ENCODE measurements at places on chromosomes 3 and 15.

DNA sequence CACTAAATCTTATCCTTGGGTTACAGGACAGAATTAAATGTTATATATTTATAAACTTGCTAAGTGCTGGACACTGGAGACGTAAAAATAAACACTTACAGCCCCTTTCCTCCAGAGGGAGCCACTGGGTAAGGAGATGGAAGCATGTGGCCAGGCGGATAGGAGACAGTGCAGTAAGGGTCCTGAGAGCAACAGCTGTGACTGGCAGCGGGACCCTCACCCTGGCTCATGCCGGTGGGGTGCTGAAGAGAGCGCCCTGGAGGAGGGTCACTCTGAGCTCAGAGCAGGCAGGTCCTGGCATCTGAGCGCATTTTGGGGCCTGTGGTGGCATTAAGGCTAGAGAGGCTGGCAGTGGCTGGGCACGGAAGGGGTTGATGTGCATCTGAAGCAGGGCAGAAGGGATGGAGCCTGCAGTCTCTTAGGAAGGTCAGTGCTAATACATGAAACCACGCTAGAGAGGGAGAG lies 16.0 kb downstream of the SEC61A1 start:
- no peak for DNase-seq

- no peak for DNase-seq
Measured at GRCh38 chr3:81442758-81443456, 318.5 kb downstream of the GBE1 start.

DNA sequence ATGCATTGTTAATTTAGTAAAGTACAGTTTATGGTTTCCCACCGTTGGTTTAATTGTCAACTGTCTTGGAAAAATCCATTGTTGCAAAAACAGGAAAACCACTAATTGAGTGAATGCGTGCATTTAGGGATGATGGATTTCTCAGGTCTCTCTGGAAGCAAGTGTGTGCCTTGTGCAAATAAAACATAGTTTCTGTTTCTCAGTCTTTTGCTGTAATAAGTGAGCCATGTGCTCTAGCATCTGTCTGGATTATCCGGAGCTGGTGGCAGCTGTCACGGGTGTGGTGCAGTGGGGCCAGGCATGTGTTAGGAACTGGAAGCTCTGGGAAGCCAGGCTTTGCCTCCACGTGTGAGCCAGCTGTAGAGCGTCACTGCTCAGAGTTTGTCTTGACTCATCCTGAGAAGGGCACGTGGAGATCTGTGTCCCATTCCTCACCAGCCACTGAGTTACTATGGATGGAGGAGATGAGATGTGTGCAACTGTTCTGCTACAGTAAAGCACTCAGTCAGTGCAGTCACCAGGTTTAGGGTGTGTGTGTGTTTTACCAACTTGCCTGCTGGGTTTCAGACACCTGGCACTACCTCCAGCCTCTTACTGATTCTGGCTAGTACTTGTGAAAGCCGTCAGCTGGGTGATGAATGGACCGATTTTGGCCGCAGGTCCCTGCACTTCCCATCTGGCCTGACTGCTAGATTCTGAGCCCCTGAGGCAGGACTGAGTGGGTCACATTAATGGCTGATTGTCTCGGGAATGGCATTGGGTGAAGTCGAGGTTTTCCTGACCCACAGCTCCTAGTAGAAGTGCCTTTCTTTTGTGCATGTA lies 7.2 kb downstream of the APBA2 start:
- no peak for DNase-seq

GRCh38 chr3:96017556-96017955 lies 796.8 kb upstream of the EPHA6 start:
- DNase-seq: no peak

- no peak for DNase-seq
Measured at GRCh38 chr3:131976448-131976847, 58.4 kb downstream of the CPNE4 start.

GRCh38 chr3:73291541-73291940 lies 230.1 kb downstream of the EBLN2 start:
- DNase-seq: no peak

DNA sequence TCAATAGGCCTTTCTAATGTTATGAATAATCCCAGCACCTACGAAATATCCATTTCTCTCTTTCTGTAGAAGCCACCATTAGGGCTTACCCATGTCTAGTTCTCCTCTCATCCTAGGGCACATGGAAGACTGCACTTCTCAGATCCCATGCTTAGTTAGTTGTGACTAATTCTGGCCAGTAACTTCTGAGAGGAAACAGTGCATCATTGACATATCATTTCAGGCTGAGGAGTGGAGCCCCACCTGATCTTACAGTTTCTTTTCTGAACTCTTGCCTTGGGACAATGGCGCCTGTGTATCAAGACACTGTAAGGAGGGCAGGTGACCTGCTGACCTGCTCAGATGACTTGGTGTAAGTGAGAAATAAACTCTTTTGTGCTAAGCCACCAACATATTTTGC lies 39.4 kb upstream of the TBL1XR1 start:
- DNase-seq: no peak

DNA sequence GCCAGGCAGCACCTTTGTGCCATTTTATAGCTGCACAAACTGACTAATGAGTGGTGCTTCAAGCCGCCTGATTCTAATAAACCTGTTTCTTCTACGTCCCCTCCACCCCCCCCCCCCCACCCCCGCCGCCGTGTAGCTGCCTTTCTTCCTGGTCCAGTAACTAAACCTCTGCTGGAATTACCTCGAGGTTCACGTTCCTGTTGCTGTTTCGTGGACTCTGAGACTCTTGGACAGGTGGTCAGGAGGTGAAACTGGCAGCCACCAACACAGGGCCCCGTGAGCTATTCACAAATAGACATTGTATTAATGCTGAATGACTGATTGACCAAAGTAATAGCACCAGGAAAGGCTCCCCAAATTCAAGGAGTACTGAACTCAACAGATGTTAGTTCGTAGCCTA lies 73.9 kb downstream of the TRIM69 start:
- DNase-seq: no peak

DNA sequence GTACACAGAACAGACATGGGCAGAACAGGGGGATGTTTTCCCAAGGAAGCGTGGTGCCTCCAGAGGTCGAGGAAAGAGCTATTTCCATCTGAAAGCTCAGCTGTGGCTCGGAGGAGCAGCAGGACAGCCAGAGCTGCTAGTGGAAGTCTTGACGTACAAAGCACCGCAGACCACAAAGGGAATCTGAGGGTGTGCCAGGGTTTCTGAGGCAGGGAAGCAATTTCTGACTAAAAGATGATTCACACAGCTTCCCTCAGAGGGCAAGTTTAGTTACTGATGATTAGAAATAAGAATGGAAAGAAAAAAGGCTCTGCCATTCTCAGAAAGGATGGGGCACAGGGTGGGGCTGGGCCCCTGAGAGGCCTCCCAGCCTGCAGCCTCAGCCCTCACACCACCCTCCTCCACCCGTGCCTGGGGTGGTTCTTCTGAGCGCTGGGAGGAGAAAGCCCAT lies 45.8 kb upstream of the SEC13 start:
- DNase-seq: no peak

DNA sequence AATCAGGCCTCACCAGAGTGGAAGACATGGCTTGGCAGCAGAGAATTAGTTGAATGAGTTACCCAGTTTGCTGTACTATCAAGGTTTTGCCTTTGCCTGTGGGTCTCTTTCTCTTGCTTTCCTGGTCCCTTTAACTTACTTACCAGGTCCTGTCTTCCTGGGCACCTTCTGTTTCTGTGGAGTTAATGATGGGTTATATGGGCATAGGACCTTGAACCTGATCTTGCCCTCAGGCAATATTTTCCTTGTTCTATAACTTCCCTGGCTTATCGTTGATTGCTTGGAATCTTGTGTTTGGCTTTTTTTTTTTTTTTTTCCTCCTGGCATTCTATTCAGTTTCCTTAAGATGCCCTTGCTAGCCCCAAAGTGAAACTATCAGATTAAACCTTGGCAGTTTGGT lies 106.8 kb downstream of the HHLA2 start:
- no peak for DNase-seq

DNA sequence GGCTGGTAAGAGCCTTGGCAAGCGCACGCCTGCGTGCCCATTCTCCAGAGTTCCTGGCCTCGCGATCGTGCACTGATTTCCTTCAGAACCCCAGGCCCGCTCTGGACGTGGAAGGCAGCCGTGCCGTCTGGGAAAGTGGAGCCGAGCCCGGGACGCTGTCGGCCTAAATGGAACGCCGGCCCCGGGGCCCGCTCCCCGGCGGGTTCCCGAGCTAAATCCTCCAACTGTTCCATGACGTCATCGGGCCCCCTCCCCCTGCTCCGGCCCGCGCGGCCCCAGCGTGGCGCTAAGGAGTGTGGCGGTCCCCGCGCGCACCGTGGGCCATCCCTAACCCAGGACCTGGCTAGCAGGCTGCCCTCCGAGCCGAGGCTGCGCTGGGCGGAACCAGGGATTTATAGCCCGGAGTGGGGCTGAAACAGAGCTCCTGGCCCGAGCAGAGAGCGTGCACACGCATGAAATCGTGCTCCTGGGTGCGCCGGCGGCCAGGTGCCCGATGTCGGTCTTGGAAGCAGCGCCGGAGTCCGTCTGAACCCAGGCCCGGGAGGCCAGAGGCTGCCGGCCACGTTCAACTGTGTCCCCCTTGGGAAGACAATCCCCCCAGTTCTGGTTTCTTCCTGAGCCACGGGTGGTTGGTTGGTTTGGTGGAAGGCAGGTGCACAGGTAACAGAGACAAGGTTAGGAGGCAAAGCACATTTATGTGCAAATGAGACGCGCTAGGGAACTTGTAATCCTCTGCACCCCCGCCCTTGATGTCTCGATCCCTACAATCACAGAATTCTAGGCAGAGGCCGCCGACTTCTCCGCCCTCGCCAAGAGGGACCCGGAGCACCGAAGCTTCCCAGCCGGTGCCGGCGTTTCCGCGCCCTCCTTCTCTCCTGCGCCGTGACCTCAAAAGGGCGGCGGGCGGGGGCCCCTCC lies 84.9 kb upstream of the ETV5 start:
- DNase-seq: no peak

DNA sequence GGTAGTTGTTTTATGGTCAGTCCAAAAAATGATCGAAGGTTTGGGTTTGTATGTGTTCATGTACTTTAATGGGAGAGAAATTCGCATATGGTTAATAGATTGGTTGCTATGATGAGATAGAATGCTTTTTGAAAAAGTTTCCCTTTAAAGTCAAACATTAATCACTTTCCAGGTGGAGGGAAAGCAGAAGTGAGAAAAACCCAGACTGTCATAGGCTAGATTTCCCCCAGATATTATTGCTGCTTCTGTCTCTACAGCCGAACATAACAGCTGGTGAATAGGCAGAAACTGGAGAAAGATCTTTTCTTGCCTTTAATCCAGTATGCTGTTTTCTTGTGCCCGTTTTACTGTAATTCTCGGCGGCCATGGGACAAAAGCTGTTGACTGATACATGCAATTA lies 287.6 kb downstream of the SOX2 start:
- DNase-seq: no peak

DNA sequence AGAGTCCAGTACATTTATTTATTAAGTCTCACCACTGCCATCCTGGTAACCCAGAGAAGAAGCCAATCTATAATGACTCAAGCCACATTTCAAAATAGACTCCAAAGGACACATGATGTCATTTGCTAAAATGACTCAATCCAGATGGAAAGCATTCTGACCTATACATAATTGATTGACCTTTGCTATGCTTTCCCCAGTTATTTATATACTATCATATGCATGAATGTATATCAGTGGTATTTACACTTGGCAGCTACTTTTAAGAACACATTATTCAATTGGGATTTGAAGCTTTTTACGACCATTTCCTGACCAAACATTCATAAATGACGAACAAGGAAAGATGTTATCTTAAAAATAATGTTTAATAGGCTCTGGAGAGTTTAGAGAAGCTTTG lies 297.2 kb downstream of the FHIT start:
- DNase-seq: no peak

- no peak for DNase-seq
Measured at GRCh38 chr3:72341920-72342319, 506.3 kb downstream of the SHQ1 start.

- no peak for DNase-seq
Measured at GRCh38 chr3:7518026-7518425, 657.1 kb downstream of the GRM7 start.

DNA sequence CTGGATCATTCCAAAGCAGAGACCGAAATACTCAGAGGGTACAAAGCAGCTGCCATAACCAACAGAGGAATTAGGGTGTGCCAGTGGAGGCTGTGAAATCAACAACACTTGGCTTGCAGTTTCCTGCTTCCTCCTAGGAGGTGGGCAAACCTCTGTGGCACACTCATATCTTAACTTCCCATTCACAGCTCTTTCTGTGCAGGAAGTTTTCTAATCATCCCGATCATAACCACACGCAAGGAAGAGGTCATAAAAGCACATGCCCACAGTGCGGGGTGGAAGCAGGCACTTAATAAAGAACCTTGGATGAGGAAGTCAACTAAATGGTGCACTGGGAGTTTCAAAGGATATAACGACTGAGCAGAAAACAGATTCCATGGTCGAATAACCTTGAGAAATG lies 5.1 kb downstream of the SCAMP2 start:
- DNase-seq: no peak

DNA sequence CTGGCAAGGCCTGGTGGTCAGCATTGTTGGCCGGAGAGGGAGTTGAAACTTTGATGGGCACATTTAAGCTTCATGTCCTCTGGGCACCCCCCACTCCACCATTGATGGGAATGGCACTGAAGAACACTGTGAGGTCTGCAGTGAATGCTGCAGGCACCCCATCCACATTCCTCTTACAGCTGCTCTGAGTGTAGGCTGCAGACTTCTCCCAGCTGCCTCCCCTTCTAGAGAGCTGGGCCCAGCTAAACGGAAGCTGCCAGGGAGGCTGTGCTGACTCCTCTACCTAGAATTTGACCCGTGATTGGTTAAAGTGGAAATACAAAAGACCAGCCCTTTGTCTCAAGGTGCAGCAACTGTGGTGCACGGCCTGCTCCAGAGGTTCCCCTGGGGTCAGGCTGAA lies 10.6 kb downstream of the TMEM158 start:
- DNase-seq: no peak

- no peak for DNase-seq
Measured at GRCh38 chr3:2862366-2862765, 247.8 kb downstream of the IL5RA start.

- DNase-seq: no peak
Measured at GRCh38 chr3:11613319-11613718, 30.4 kb downstream of the VGLL4 start.

GRCh38 chr3:16871915-16872842 lies 12.6 kb upstream of the PLCL2 start:
- DNase-seq: no peak

DNA sequence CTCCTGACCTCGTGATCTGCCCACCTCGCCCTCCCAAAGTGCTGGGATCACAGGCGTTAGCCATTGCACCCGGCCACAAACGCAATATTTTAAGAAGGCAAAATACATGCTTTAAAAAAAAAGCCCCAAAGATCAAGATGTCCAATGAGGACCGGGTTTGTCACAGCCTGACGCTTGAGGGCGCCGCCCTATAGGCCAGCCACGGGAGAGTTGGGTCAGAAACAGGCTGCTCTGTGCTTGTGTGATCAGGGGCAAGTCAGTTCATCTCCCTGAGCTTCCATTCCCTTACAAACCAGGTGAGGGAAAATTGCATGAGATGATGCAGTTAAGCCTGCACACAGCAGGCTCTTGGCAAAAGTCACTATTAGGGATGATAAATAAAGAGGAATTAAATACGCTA lies 23.9 kb downstream of the FAM174B start:
- DNase-seq: no peak
